ENCODE measurements at places on chromosomes 1 and 21. TPM values are rescaled to one million over a fixed set of nuclear protein-coding genes. Genes with fewer than 3 reads are reported as not detected.

ARHGEF16 gene
- total RNA-seq = 0.17 TPM

TEX38 gene
- not detected for total RNA-seq

TCEA3 gene
- total RNA-seq = 37.5 TPM

CREB3L4 gene
- total RNA-seq = 6.4 TPM

KIF26B gene
- total RNA-seq = 6.9 TPM

XKR8 gene
- total RNA-seq = 9.2 TPM

RGS1 gene
- total RNA-seq = 0.50 TPM

KDF1 gene
- not detected for total RNA-seq

Measured in fibroblast of lung (primary cell).